ENCODE measurements at places on chromosomes 6 and 20.

- DNase-seq = no peak
Observed at GRCh38 chr6:140988780-140989179, 1143.9 kb upstream of the GJE1 start.

DNA sequence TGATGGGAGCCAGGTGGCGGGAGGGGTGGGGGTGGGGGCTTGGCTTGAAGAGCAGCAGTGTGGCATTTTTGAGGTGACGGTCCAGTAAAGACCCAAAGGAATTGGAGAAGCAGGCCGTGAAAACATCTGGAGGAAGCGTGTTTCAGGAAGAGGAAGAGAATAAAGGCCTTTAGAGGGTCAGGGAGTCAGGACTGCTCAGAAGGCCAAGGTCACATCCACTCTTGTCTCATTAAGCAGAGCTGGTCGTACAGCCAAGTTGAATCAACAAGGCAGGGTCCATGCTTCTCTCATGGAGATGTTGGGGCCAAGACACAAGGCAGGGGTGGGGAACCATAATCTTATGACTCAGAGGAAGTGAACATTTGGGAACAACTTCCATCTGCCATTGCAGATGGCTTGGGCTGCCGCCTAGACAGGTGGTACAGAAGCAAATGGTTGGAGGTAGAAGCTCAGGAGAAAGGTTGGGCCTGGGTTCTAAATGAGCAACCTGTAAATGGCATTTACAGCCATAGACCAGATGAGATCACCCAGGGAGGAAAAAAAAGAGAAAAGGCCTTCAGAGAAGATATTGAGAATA, 179.6 kb downstream of the TTLL2 start:
- no peak for DNase-seq

GRCh38 chr6:2848851-2849250, 7.2 kb upstream of the SERPINB1 start:
- no peak for DNase-seq

- DNase-seq = no peak
Observed at GRCh38 chr6:43739642-43740091, 30.3 kb upstream of the VEGFA start.

DNA sequence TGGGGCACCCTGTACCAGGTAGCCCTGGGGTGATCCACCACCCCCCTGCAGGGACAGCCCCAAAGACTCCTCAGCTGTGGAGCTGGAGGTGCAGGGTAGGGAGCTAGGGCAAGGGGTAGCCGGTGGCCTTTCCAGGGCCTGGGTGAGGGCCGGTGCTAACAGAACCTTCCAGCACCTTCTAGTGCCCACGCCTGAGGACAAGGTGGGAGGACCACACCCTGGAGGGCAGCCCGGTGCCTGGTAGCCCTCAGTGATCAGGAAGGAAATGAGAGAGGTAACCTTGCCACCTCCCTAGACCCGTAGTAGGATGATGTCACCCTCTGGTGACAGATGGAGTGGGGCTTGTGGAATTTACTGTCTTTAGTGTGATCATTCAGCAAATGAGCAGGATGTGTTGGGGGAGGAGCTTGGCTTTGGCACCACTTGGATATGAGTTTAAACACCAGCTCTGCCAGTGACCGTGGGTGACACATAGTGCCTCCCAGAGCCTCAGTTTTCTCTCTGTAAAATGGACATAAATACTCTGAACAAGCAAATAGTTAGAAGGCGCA, 187.7 kb downstream of the NFATC2 start:
- DNase-seq = peak; percentile 50

DNA sequence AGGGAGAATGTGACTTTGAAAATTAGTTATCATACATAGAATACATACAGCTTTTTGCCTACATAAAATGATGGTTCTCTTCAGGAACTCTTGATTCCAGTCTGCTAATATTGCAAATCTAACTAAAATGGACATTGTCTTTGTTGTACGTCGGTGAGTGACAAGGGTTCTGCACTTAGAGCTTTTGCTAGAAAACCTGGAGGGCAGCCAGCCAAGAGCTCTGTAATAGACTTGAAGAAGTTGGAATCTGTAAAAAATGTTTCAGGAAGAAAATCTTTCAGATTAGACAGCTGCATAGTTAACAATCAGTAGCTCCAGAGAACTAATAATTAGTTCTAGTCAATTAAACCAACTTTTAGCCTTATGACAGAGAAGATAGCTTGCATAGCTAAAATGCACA, 138.3 kb downstream of the FLRT3 start:
- no peak for DNase-seq

DNA sequence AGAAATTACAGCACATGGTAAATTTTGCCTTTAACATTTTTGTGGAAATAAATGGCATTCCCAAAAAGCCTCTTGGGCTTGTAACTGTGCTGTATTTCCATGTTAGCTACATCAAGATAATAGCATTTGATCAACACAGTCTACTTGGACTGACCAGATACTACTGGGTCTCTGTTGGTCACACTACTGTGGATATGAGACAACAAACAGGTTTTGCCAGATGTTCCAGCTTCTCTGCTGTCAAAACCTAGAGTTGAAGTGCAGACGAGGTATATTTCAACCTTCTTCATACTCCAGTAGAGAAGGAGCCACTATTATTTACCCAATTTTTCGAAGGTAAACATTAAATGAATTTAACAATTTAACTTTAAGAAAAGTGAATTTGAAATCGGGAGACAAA, 284.7 kb upstream of the CITED2 start:
- DNase-seq = no peak

DNA sequence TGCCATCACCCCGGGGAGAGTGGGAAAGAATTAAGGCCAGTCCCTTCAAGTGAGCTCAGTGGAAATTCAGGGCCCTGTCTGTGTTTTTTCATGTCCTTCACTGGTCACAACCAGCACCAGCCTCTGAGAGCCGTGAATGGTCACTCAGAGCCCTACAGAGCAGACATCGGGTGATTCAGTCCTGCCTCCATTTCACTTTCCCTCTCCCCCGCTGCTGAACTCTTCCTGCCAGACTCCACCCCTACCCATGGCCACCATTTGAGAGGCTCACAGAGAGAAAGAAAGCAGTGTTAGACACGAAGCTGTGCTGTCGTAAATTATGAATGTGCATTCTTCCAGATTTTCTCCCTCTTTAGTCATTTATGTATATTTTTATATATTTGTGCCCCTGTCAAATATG, 5.4 kb downstream of the R3HDML start:
- peak; percentile 31 for DNase-seq

DNA sequence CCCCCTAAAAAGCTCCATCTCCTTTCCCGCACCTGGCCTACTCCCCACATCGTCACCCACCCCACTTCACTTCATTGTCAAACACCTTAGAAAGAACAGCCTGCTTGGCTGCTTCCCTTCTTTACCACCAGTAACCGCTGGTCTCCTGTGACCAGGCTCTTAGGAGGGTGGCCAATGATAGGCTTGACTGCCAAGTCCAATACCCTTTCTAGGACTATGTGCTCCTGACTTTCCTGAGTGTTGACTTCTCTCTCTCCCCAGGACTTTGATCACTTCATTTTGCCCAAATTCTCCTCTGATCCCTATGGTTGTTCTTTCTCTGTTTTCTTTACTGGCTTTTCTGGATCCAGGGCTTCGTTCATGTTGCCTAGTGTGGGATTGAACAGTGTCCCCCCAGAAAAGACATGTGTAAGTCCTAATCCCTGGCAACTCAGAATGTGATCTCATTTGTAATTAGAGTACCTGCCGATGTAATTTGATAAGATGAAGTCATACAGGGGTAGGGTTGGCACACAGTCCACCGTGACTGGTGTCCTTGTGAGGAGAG, 254.0 kb downstream of the GMDS start:
- no peak for DNase-seq

GRCh38 chr6:449486-450419, 58.2 kb downstream of the IRF4 start:
- no peak for DNase-seq

DNA sequence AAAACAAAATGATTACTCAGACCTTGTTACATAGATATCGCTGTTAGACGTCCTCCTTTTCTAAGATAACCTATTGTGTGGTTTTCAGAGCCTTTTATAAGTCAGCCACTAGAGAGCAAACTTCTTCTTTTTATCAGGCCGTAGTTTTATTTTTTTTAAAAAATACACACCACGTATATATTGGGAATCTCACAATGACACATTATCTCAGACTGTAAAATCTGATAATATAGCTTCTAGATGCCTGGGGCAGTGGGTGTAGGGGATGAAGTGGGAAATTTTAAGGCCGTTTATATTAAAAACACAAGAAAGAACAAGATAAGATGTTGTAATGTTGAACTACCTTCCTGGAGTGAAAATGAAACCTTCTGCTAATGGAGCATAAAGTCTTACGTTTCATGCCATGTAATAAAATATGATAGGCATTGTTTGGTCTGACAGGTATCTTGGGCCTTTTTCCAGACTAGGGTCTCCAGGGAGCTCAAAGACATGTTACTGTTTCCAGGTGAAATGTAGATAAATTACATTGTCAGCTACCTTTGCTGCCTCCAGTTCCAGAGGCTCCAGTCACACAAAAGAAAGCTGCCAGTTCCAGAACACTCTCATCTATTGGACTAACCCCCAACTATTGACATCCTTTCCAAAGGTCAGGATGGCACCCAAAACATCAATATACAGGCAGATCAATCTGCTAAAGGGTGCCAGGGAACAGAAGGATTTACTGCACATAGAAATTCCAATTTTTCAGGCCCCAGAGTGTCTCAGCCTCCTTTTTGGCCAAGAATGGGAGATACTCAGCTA, 130.2 kb upstream of the AKIRIN2 start:
- peak; percentile 17 for DNase-seq

DNA sequence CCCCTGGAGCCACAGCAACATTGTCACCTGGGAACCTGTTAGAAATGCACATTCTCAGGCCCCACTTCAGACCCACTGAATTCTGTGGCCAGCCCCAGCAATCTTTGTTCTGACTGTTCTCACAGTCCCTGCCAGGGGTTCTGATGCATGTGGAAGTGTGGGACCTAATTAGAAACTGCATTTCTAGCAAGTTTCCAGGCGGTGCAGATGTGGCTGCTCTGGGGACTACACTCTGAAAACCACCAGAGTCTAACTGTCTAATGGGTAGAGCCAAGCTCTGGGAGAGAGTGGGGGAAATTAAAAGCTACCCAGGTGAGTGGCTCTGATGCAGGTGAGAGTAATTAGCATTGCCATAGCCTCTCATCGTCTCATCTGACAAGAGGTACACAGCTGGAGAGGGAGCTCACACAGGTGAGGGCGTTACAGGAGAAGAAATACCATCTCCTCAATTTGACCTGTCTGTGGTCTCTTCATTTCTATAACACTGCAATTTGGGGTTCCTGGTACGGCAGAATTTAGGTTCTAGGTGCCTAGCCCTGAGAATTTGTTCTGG, 66.0 kb downstream of the SNX5 start:
- no peak for DNase-seq

DNA sequence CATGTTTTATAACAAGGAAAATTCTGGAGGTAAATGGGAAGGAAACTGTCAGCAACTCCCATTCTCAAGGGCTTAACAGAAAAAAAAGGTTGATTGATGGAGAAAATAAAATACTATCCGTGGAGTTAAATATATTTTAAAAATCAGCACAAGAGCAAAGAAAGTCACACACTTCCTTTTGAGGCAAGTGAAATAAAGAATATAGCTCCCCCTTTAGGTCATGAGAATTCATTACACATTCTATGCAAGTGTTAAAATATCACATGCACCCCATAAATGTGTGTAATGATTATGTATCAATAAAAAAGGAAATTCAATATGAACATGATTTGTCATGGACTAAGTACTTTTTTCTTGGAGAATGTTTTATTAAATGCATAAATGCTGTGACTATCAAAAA, 349.2 kb downstream of the TPBG start:
- no peak for DNase-seq

DNA sequence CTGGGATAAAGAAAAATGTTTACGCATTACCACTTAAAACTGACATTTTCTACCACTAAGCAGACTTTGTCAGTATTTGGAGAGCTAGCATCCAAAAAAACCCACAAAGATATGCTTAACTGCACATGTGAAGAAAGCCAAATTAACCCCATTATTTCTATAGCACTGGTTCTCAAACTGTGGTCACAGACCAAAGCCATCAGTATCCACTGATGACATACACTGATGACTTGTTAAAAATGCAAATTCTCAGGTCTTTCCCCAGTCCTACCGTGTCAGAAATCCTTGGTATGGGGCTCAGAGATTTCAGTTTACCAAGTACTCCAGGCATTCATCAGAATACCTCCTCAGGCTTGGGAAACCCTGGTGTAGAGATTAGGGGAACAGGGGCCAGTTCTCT, 230.2 kb downstream of the PTPRK start:
- DNase-seq = no peak

GRCh38 chr6:154230910-154231595, 125.5 kb downstream of the IPCEF1 start:
- no peak for DNase-seq

GRCh38 chr6:75333676-75334200, 49.1 kb upstream of the TMEM30A start:
- no peak for DNase-seq

DNA sequence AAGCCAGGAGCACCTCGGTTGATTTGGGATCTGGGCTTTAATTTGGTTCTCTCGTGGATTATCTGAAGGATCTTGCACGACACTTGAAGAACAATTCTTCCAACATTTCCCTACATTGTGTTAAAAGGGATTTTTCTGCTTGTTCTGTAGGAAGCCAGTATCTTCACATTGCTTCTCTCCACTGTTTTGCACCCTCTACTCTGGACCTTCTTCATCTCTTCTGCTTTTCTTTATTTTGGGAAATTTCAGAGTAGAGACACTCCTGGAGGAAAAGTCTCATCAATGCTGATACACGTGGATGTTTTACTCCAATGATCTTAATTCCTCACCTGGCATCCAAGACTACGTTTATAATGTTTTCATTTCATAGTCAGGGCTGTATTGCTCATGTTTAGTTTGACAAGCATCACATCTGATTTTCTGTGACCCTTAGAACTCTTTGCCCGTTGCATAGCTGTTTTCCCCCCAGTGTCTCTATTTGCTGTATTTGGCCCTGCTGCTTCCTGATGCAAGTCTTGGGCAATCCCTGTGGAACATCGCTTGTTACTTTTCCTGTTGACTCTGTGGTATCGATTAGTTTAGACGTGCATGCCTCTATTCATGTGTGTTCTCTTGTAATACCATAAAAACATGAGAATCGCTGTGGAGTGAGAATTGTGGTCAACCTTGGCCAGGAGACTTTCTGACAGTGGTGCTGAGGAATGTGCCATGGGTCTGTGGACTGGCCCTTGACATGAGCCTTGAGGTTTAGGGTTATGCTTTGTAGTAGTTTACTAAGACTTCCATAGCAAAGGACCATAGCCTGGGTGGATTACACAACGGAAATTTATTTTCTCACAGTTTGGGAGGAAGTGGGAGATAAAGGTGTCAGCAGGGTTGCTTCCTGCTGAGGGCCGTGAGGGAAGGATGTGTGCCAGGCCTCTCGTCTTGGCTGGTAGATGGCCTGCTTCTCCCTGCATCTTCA, 12.5 kb downstream of the PLCB1 start:
- DNase-seq = peak; percentile 74

GRCh38 chr20:23513164-23513563, 22.2 kb downstream of the CST8 start:
- no peak for DNase-seq

- peak; percentile 66 for DNase-seq
Observed at GRCh38 chr20:973785-974194, 28.3 kb downstream of the RSPO4 start.

- no peak for DNase-seq
Observed at GRCh38 chr20:49424536-49424935, 57.9 kb downstream of the KCNB1 start.

All from AG08395 (cell line).